ENCODE measurements at places on chromosomes 6 and 20. TPM values are rescaled to one million over a fixed set of nuclear protein-coding genes. Genes with fewer than 3 reads are reported as not detected.
A peak's percentile ranks its signal among the peaks of the same experiment; 100 is the strongest.

OTOR gene
- total RNA-seq = not detected

C20orf96 gene
- total RNA-seq = 1.1 TPM

OOEP gene
- not detected for total RNA-seq

- DNase-seq = peak; percentile 19
These were observed at the start of gene SRSF12 for GRCh38 chr6:89117211-89118108. Gene SRSF12 (minus strand): TSS chr6:89118071. CDS start chr6:89117887, 184 bp downstream.

DNA sequence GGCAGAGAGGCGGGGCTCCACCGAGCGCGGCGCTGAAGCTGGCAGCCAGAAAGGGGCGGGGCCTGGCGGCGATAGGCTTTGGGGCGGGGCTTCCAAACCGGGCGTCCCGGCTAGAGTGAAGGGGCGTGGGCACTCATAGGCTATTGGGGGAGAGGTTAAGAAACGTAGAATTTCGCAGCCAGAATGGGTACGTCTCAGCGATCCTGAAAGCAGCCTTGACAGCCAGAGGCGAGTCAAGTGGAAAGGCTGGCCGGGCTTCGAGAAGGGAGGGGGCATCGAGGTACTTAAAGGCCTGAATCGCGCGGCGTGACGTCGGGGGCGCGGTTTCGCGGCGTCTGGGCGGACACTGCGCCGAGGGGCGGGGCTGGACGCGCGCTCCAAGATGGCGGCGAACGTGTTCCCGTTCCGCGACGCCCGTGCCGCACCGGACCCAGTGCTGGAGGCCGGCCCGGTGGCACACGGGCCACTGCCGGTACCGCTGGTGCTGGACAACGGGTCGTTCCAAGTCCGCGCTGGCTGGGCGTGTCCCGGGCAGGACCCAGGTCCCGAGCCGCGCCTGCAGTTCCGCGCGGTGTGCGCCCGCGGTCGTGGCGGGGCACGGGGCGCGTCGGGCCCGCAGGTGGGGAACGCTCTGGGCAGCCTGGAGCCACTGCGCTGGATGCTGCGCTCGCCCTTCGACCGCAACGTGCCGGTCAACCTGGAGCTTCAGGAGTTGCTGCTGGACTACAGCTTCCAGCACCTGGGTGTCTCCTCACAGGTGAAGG lies at the start of gene ACTR5:
ACTR5 (plus strand) TSS at position 364 of the 764 bp plus-strand sequence; CDS start at position 383, 19 bp downstream.
- peak; percentile 80 for DNase-seq

- no peak for DNase-seq
These were observed 251.5 kb downstream of the TFAP2A start for GRCh38 chr6:10163203-10163962.

- no peak for DNase-seq
These were observed 2.9 kb downstream of the STAU1 start for GRCh38 chr20:49185071-49185761.
